CD14-positive monocyte (primary cell): ENCODE measurements at places on chromosomes 4 and X.

- no peak for DNase-seq
These were observed 185.5 kb downstream of the CEP135 start for GRCh38 chr4:56134266-56134665.

- no peak for DNase-seq
These were observed 48.9 kb upstream of the ZNF518B start for GRCh38 chr4:10506077-10506476.

- no peak for DNase-seq
These were observed 99.8 kb downstream of the KLHL8 start for GRCh38 chr4:87120411-87121162.

- DNase-seq = no peak
These were observed 35.8 kb upstream of the TADA2B start for GRCh38 chr4:7007142-7007907.

DNA sequence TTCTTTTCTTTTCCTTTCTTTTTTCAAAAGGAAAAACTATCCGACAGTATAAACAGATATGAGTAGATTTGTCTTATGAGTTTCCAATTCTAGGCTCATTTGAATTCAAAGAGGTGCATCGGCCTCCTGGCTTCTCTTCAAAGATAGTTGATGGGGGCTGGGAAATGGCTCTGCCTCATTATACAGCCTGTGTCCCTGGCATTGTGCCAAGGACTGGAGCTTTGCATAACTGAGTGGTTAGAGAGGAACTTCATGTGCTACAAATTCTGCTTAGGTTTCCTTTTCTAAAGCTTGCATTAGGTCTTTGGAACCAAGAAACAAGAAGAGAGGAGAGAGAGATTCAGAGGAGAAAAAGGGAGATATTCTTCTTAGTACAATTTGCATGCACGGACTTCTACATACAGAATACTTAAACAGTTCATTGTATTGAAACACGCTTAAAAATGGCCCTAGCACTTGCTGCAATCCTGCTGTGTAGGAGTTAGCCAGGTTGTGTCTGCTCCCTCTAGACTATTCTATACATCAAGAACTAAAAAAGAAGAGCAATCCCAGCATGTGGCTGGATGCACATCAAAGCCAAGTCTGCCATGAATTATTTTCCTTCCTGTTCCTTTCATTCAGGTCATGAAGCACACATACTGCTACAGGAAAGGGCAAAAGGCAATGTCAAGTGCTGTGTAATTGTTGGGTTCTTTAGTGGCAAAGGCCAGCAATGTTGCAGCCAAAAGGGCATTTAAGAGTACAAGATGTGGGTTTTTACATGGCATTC is 70.9 kb downstream of the INTS12 start:
- peak; percentile 16 for DNase-seq

DNA sequence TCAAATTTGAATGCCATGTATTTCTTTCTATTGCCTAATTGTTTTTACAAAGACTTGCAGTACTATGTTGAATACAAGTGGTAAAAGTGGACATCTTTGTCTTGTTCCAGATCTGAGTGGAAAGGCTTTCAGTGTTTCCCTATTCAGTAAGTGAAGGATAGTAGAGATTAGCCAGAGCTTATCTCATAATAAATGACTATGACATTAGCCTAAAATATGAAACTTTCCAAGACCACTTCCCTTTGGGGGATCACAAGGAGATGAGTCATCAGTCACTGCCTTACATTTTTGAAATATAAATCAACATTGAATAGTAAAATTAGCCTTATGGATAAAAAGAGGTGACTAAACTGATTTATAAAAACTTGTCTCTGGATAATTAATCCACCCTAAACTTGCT is 554.1 kb upstream of the MAGEB2 start:
- DNase-seq = no peak

- no peak for DNase-seq
These were observed 127.3 kb downstream of the AFAP1 start for GRCh38 chr4:7812231-7812857.

GRCh38 chr4:2036866-2037265 is 22.3 kb upstream of the NAT8L start:
- DNase-seq = peak; percentile 29

GRCh38 chrX:100864657-100865391 is 9.3 kb downstream of the NOX1 start:
- DNase-seq = no peak

DNA sequence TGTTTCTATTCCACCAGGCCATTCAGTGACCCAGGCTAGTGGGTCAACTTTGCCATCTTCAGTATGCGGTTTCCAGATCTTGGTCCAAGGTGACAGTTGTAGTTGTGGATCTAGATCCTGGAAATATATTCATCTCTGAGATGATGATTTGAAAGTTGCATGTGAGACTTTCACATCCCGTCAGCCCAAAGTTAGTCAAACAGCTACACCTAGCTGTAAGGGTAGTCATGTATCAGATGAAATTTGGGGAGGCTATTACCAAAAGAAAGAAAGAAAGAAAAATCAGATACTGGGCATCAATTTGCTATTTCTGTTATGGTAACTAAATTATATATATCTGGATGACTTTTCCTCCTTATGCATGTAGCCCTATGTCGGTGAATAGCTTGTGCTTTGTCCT is 259.4 kb upstream of the ARX start:
- no peak for DNase-seq

DNA sequence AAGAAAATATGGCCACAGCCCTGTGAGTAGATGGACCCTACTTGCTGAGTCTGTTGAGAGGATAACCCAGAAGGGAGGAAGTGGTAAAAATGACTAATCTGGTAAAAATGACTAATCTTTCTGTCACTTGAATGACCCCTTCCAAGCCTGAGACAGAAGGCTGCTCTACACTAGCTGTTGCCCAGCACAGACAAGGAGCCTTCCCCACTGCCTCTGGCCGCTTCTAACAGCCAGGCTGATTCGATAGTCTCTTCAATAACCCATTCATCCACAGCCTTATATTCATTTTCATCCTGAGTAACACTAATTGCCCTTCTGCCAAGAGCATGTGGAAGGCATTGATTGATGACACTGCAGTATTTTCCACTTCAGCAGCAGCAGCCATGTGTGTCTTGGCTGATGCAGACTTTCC is 18.4 kb downstream of the MAGEB17 start:
- peak; percentile 77 for DNase-seq

DNA sequence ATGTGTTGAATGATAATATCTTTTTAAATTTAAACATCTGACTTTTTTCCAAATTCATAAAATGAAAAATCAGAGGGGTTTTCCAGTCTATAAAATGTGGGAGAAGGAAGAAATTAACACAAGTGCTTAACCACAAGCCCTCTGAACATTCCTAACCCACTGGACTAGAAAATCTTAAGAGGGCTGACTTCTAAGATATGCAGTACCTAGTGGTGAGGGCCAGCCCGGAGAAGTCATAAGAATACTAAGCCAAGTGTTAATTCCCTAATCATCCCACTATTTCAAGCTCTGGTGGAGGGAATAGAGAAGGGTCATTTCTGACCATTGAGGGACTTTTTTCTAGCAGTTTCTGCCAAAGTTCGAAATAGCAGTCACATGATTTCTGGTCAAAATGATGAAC is 86.9 kb upstream of the NEIL3 start:
- no peak for DNase-seq

- no peak for DNase-seq
These were observed 50.7 kb downstream of the MAP7D3 start for GRCh38 chrX:136200466-136200865.

DNA sequence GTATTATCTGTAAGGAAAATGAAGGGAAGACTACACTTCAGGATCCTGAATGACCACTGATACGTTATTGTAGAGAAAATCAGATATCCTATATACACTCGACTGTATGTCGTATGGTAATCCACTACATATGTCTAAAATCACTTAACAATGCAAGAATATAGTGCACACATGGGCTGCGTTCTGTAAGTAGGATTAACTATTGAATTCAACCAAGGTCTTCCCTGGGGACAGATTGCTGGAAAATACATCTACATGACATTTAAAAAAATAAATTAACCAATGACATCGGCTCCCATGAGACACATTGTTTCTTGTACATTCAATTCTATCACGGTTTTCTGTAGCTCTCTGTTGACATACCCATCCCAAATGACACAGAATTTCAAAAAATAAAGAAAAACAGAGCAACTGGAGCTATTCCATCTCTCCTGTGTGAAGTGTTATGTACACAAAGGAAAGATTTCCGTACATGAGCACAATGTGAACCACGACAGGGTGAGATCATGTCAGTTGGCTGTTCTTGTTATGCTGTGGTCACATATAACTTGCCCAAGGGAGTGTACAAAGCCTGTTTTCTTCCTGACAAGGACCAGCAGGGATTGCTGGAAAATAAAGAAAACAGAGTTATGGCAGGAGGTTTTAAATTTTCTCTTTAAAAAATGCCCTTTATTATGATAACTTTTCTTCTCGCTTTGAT is 6.1 kb downstream of the ENOX2 start:
- no peak for DNase-seq
